ENCODE measurements at places on chromosomes 5 and 9.

DNA sequence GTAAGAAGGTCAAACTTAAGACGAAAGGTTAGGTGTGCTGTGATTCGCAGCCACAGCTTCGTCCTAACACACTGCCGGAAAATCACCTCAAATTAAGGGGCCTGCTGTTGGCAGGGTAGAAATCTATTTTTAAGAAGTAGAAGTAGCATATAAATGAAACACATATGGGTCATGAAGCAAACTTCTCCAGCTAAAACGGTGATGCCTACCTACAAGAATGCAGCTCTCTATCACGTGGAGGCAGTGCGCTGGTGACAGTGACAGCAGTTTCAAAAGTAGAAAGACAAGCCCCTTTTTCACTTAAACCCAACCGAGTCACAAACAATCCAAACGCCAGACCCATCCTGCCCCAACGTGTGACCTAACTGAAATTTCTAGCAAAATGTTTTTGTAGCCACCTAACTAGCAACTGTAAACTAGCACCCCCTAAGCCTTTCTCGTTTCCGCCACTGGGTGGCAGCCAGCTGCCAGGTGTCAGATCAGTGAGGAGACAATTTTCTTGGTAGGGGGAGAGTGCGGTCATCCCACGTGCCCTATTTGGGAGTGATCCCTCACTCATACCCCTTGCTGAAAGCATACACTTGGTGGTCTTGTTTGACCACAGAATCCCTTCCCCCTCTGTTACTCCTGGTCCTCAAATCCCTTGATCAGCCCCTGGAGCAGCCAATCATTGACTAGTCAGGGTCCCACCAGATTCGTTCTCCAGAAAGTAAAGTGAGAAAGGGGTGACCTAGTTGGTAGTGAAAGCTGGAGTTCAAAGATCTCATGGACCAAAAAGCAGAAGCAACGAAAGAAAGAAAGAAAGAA is 71.8 kb upstream of the MAMDC2 start:
- DNase-seq, result peak; percentile 3

- no peak for DNase-seq
Measured at GRCh38 chr5:8456846-8457186, 587.9 kb downstream of the MTRR start.

DNA sequence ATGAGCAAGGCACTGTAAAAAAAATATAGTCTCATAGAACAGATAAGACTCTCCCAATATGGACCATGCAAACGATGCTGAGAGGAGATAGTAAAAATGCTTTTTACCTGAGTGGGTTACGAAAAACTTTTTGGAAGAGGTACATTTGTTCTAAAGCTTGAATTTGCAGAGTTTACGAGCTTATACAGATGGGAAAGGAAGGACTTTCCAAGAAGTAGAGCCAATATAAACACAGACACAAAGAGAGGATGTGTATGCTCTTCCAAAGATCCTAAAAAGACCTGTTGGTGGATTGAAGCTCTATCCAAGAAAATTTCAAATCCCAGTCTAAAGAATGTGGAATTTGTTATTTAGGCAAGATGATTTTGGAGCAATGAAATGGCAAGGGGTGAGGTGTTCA is 127.1 kb upstream of the SLCO6A1 start:
- DNase-seq, result no peak

DNA sequence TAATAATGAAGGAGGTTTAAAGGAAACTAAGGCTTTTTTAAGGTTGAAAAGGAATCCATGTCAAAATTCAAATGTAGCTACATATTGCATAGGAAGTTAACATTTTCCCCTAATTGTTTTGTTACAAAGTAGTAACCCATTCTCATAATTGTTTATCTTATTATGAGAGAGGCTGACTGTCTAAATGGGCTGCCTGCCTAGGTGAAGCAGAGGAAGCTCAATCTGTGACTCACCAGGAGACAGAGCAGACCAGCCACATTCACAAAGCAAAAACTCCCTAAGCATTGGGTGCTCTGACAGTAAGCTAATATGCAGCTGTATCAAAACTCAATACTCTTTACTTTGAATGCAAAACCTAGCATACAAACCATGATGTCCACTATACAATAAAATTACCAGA is 208.5 kb downstream of the ROR2 start:
- no peak for DNase-seq

GRCh38 chr9:111961575-111961974 is 65.0 kb downstream of the UGCG start:
- no peak for DNase-seq

DNA sequence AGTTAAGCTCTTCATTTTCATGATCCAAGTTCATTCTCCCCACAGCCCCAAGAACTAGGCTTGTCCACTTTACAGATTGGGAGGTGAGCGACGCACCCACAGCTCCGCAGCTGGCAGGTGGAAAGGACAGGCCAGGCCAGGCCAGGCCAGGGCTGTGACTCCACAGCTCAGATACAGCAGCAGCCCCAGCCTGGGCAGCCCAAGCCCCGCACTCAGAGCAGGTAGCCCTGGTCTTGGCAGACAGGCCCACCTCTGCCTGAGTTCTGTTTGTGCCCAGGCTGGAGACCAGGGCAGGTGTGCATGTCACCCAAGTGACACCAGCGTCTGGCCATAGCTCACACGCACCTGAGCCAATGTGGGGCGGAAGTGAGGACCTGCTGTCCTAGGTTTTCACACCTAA is 124.7 kb downstream of the WNK2 start:
- DNase-seq, result no peak

- no peak for DNase-seq
Measured at GRCh38 chr9:110125207-110125751, 82.7 kb downstream of the C9orf152 start.

GRCh38 chr9:136545965-136546696 is at the start of gene NOTCH1:
Gene NOTCH1 (minus strand): TSS chr9:136546048. CDS start chr9:136545786, 262 bp downstream.
- peak; percentile 85 for DNase-seq

DNA sequence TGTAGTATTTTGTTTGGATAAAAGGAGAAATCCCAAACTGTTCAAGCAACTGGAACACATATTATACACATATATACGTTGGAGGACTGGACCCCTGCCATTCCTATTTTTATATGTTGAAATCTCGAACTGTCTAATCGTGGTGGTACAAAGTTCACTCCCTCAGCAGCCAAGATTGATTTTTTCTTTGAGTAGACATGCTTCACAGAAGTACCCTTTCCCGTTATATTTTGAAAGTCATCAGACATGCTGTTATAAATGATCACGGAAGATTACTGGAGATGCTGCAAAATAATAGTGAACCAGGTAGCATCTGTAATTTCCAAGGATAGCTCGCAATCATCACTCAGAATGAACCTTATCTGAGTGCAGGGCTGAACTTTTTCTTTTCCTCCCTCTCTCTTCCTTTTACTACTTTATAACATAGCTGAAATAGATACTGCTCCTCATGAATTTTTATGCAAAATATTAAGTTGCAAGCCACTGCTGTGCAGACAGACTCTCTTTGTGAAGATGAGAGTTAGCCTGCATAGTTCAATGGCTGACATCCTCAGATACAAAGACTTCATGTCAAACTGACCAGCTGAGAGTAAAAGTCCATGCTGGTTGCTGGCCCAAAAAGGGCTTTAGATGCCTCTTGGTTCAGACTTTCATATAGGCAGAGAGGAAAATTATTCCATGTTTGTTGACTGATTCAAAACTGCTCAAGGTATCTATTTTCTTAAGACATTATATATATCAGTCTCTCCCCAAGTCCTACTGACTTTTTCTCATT is 451.9 kb downstream of the TMEM38B start:
- no peak for DNase-seq

- no peak for DNase-seq
Measured at GRCh38 chr9:4207881-4208615, 91.8 kb downstream of the GLIS3 start.

GRCh38 chr5:88502179-88503040 is 233.8 kb upstream of the TMEM161B start:
- no peak for DNase-seq

- no peak for DNase-seq
Measured at GRCh38 chr9:119556129-119556875, 187.1 kb upstream of the BRINP1 start.

DNA sequence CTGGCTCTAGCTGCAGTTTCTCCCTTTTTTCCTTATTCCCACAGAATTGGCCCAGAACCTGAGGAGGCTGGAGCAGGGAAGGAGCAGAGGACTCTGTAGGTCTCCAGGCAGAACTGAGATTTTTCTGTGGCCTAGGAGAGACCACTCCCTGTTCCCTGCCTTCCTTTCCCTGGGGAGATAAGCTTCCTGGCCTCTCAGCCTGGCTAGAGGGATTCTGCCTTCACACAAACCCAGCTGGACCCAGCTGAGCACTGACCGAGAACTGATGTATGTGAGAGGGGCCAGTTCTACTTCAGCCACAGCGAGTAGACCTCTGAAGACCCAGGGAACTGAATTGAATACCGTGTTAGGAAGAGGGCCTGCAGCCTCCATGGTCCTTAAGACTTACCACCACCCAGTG is 48.0 kb downstream of the RUSC2 start:
- no peak for DNase-seq

GRCh38 chr5:139667001-139667729 is 19.0 kb downstream of the CXXC5 start:
- DNase-seq, result no peak

DNA sequence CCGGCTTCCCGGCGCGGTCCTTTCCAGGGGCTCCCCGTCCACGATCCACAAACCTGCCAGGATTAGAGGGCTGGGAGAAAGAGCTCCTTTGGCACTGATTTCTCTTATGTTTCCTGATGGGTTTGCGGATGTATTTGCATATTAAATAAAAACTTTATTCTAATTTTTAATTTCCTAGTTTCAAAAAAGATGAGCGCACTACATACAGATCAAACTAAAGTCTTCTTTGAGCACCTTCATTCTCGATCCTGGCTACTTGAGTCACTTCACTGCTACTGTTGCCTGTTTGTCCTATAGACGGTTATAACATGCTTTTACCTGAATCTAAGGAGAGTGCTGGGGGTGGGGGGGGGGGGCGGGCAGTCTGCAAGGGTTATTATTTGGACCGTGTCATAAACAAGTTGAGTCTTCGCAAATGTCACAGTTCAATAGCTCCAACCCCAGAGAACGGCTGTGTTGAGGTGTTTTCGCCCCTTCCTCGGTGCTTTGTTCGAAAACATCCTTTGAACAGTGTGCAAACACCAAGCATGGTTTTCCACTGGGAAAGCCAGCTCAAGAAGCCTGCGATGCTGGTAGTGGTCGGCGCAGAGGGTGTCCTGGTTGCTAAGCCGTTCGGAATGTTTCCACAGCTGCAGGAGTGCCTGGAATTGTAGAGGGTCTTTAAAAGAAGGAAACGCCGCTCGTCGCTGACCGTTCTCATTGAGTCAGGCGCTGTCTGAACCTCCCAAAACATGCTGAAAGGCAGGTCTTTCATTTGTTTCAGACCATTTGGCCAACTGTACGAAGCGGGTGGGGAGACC is 1.1 kb upstream of the STK10 start:
- no peak for DNase-seq

DNA sequence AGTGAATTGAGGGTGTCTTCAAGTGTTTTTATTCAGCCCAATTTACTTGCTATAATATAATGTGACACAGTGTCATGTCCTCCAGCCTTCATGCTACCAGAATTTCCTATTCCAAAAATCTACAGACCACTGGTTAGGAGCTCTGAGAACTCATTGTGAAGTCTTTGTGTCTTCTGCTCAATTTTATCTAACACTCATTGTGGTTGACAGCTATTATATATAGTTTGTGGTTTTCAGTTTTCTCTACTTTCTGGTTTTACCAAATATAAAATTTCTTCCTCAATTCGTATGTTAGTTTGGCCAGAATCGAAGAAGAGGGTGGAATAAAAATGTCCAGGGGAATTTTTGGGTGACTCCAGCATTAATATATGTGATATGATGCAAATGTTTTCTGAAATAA is 509.3 kb upstream of the NUDT12 start:
- no peak for DNase-seq

GRCh38 chr9:85897848-85898247 is 43.1 kb upstream of the NAA35 start:
- DNase-seq, result no peak

DNA sequence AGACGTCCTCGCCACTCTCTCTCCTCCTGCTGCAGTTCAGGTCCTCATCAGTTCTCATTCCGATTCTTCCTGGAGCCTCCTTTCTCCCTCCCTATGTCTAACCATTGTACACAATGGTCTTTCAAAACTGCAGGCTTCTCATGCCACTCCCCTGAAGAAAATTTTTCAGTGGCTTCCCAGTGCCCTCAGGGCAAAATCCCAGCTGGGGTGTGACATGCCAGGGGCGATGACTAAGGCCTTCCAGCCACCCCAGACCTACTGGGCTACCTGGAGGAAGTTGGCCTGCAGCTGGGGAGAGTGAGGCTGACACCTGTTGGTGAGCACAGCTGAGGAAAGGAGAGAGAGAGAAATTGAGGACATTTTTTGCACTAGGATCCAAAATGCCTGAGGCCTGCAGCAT is 65.2 kb downstream of the SREK1 start:
- DNase-seq, result no peak

GRCh38 chr5:180825768-180826525 is 23.3 kb upstream of the MGAT1 start:
- DNase-seq, result no peak

DNA sequence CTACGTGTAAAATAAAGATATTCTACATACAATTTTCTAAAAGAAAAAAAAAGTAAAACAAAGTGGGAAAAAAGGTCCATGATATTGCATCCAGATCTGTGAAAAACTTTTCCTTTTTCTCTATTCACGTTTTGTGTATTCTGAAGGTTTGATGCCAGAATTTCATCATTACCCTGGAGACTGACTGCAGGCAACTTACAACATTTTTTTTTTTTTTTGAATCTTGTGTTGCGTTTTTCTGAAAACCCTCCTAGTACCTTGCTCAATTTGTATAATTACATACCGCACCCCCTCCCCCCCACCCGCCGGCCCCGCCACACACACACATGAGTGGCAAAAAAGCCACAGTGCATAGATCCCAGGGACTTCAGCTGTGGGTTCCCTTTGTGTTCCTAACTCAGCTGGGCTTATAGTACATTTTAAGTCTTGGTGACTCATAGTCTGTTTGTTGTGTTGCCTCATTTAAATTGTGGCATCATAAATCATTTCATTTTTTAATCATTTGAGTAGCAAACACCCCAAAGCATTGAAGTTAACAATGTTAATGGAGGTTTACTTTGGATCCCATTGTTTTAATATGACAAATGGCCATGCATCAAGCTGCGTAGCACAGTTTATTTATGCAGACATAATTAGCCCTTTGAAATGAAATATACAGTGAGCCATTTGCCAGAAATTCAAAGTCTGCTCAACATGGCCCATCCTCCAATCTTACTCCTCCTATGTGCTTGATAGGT is 36.0 kb downstream of the PRDM6 start:
- DNase-seq, result no peak

DNA sequence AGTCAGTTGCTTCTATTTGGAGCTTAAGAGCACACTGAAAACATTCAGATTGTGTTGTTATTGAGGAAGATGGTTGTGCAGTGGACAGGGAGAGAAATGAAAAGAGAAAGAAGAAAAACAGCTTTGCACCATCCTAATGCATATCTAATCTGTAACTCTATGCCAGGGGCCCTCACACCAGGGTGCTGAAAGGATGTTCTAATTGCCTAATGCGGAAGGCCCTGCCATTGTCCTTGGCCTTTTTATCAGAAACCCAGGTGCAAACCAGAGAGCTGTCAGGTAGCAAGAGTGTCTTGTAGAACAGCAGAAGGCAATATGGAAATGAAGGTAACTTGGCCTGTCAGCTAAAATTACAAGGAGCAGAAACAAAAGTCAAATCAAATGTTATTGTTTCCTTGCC is 384.5 kb upstream of the PIK3R1 start:
- no peak for DNase-seq
